Activated effector memory CD4-positive, alpha-beta T cell treated with Interleukin-2 at 50 U/mL for 16 hours (primary cell): ENCODE measurements at places on chromosomes 11 and 22.

DNA sequence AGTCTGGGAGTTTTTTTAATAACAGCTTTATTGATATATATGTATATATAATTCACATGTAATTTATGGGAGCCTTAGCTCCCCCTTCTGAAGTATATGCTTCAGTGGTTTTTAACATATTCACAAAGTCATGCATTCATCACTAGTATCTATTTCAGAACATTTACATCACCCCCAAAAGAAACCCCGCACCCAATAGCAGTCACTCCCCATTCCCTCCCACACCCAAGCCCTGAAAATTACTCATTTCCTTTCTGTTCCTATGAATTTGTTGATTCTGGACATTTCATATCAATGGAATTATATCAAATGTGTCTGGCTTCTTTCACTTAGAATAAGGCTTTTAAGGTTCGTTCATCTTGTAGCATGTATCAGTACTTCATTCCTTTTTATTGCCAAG lies 35.6 kb upstream of the SYT7 start:
- no peak for DNase-seq

- no peak for DNase-seq
Observed at GRCh38 chr11:914747-915501, 4.3 kb upstream of the CHID1 start.

DNA sequence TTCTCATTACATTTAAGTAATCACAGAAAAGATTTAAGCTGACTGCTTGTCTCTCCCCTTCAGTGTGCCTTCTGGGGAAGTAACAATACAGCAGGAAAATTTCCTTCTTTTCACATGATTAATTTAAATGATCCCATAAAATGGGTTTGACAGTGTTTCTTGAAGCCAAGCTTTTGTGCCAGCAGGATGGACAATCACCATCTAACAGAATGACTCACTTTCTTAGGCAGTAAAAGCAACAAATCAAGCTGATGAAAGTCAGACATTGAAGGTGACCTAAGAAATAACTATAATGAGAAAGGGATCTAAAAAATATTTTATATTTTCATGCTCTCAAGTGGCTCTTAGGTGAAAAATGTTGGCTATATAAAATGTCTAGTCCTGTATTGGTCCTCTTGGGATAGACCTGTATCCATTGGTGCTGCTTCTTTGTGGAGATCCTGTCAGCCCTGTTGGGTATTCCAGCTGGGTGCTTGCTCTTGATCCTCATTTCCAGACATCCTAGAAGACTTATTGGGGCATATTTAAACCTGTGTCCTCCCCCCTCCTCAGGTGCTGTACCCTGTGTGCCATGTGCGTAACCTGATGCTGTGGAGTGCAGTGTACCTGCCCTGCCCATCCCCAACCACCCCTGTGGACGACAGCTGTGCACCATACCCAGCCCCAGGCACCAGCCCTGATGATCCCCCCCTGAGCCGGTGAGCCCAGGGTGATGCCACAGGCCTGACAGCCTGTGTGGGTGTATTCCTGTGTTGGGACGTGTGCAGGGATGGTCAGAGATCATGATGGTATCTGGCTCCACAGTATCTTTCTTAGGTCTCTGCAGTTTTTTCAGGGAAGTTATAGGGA lies 62.7 kb upstream of the HORMAD2 start:
- no peak for DNase-seq

DNA sequence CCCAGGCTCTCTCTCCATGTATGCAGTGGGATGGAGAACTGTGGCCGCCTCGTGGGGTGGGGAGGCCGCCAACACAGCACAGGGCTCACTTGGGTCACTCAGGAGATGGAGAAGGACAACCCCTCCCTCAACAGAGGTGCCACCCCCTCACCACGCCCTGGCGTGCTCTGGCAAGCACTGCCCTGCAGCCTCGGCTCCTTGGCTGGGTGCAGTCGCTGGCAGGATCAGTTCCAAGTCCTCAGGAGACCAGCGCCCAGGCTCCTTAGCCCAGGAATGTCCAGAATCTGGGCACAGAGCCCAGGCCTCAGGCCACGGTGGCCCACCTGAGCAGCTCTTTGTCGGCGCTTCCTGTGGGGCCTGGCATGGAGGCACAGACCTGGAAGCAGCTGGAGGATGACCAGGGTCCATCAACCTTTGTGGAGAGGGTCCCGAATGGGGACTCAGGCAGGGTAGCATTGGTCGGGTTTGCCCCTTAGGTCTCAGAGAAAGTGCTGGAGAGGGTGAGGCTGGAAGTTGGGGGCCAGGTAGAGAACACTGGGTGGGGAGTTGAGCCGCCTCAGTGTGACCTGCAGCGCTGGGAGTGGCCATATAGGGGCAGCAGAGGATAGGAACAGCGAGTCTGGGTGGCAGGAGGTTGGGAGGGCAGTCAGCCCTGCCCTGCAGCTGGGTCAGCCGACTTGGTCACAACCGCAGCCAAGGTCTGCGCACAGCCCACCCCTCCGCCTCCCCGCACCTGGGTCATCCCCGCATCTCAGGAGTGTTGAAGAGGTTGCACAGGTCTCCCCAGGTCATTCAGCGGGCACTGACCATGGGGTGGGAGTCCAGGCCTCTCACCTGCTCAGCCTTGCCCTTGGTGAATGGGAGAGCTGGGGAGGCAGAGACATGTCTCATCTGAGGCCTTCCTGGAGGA lies 8.2 kb downstream of the SUSD2 start:
- no peak for DNase-seq

- DNase-seq = no peak
Observed at GRCh38 chr11:12166299-12167060, 56.1 kb downstream of the MICAL2 start.

DNA sequence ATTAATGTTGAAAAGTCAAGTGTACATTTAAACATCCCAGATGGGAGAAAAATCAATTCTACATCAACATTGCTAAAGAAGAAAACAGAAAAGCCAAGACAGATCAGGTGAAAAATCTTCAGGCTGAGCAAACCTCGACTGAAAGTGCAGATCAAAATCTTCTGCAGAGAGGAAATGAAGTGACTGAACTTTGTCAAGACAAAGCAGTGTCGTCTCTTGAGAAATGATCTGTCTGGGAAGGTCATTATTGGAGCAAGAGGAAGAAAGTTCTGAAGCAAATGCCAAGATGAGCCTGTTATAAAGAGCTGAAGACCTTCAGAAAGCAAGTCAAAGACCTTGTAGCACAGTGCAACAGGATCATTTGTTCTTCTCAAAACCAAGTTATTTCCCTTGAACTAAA lies 5.8 kb upstream of the PLEKHB1 start:
- DNase-seq = no peak

DNA sequence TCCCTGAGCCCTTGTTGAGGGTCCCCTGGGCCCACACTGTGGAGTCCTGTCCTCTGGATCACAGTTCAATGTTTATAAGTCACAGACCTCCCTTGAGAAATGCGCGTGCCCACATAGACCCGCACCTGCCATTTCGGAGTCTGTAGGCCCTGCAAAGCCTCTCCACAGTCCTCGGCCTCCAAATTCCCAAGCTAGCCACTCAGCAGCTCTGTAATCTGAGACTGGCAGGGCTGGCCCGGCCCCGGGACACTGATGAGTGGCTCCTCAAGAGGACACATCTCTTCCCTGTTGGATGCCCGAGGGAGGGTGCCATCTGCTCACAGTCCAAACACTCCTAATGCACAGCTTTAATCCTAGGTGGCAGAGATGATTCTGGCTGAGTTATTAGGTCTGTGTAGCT lies 39.1 kb downstream of the B3GAT1 start:
- DNase-seq = no peak

DNA sequence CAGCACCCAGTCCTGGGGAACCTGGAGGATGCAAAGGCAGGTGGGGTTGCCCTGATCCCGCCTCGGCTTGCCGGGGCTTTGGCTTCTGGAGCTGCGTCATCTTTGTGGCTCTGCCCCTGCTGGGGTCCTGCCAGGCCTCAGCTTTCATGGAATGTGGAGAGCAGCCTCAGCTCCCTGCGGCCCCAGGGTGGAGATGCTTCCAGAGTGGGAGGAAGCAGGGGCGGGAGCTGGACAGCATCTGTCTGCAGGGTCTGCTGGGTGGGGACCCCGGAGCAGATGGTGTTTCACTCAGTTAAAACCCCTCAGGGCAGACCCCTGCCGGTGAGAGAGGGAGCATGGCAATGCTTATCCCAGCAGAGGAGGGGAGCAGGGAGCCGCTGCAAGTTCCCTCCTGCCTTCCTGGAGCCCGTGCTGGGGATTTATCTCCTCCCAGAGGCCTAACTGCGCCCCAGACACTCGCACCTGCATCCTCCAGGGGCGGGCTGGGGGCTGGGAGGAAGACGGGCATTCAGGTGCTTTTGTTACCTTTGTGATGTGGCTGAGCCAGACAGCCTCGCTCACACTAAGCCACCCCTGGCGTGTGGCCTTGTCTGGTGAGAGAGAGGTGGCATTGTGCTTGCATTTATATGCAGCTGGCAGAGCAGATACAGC lies 15.7 kb downstream of the GRIK4 start:
- no peak for DNase-seq

GRCh38 chr11:33172996-33173395 lies 11.7 kb upstream of the CSTF3 start:
- no peak for DNase-seq

GRCh38 chr11:126153006-126153405 lies 58.4 kb downstream of the RPUSD4 start:
- DNase-seq = no peak

DNA sequence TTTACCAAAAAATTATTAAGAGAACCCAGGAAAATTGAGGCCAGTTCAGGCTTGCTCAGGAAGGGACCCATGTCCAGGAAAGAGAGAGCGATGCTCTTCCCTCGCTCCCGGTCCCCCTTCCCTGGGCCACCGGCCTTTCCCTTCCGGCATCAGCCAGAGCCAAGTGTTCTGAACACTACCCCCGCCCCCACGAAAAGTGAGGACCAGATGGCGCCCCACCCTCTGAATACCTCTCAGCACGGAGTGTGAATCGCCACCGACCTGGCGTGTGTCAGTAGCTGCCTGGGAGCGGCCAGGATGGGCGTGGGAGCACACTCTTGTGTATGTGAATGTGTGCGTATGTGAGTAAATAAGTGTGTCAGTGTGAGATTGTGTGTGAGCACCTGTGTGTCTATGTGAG lies 20.2 kb downstream of the RPS6KA4 start:
- no peak for DNase-seq
